ENCODE measurements at places on chromosomes 16 and 17.

DNA sequence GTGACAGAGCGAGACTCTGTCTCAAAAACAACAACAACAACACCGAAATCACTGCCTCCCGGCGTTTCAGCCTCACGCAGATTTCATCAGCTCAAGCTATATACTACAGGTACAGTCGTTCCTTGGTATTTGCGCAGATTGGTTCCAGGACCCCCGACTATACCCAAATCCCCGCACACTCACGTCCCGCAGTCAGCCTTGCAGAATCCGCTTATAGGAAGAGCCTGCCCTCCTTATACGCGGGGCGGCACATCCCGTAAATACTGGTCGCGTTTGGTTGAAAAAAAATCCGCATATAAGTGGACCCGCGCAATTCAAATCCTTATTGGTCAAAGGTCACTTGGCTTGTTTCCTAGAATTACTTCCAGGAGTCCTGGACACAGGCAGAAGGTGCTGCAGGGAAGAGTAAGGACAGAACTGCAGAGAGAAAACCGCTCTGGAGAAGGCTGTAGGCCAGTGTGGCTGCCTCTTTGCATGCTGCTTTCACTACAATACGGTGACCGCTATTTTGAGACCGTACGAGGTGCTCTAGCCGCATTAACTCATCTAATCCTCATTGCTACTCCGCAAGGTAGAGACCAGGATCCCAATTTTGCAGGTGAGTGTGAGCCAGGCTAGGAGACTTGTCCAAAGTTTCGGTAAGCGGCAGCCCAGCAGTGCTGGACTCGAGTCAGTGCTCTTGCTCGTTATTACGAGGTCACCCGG lies 718 bp downstream of the NDUFAB1 start:
- DNase-seq = no peak

DNA sequence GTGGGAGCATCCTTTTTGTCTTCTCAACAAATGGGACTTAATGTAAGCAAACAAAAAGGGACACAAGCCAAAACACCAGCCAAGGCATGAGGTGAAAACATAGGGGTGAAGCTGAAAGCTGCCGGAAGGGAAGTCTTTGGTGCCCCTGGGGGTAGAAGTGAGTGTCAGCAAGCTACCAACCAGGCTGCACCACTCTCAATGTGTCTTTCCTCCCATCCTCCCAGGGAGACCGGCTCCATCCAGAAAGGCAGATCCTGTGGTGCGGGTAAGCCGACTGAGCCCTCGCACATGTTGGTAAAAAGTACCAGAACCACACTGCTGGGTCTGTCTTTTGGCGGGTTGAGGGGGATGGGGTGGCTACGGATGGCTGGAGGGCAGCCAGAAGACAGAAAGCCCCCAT lies 52.0 kb upstream of the SREBF1 start:
- no peak for DNase-seq

GRCh38 chr17:80311216-80311827 lies 50.7 kb downstream of the RNF213 start:
- DNase-seq = no peak

DNA sequence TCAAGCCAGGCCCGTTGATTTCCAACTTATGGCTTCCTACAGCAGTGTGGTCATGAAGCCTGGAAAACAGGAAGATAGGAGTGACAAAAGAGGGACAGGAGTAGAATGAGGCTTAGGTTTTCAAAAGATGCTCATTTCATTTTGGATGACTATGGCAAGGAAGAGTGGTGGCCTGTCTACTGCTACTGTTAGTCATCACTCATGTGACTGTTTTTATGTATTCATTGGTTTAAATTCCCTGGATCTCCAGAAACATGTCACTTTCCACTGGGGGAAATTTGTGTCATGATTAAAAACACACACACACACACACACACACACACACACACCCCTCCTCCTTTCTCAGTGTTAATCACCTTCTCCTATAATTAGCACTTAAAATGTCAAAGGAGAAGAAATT lies 1.1 kb upstream of the CYLD start:
- DNase-seq = peak; percentile 39

DNA sequence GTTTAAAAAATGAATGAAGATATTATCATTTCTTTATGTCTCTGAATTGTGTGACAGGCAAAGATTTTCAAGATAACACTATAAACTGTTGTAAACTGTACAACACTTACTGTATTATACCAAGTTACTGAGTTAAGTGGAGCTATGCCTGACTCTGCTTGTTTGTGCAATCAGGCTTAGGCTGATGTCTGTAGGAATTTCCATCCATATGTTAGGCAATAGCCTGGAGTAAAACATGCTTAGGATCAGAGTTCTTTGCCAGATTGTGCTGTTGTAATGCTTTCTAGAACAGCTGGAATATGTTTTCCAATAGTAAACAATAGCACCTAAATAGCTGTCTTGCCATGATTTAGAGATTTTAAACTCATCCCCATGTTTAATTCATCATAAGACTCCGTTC lies 1496.7 kb downstream of the CDH11 start:
- no peak for DNase-seq

DNA sequence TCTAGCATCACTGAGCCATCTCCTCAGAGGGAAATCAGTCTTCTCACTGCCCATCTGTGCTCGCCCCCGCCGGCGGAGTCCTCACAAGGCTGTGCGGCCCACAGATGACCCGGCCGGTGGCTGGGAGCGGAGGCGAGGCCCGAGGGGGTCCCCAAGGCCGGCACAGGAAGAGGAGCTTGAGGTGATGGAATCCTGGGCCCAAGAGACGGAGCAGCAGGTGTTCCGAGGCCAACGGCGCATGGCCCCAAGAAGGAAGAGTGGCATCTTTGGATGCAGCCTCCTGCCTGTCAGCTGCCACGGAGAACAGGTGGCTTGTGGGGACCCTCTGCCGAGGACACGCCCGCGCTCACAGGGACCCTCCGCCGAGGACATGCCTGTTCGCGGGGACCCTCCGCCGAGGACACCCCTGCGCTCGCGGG lies 72.7 kb upstream of the GNG13 start:
- no peak for DNase-seq

- DNase-seq = no peak
Measured at GRCh38 chr16:6207580-6207979, 1110.0 kb upstream of the EEF2KMT start.

GRCh38 chr17:27396941-27397340 lies 59.3 kb upstream of the KSR1 start:
- no peak for DNase-seq

DNA sequence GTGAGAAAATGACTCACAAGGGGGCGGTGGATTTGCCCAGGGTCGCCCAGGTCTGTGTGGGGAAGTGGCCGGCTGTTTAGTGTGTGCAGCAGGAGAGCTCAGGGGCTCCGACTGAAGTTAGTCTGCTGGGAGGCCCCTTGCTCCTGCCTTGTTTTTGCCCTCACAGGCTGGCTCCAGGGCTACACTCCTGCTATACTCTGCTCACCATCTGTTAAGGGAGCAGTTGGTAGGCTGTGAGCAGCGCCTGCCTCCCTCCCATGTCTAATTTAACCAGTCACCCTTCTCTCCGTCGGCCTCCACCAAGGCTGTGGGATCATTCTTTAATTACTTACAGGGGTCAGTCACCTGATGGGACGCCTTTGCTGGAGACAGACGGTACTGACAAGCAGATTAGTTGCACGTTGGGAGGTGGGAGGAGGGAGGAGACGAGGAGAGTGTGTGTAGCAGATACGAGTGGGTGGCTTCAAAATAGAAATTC lies 35.5 kb downstream of the KSR1 start:
- no peak for DNase-seq

DNA sequence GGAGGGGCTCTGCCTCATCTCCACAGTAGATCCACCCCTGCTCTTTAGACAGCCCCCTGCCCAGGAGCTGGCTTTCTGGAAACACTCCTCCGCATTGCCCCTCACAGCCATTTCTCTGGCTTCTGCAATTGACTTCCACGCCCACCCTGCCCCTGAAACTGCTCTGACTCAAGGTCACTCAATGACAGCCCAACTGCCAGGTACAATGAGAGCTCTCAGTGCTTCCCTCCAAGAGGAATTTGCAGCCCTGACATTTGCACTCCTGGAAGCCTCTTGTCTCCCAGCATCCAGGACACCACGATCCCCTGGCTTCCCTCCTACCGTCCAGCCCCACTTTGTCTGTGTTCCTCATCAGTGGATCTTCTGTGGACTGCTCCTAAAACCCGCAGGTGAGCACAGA lies 421.5 kb downstream of the SOX9 start:
- no peak for DNase-seq

GRCh38 chr16:68403704-68404103 lies 44.6 kb downstream of the SMPD3 start:
- DNase-seq = no peak

GRCh38 chr17:17572010-17572785 lies 19.3 kb downstream of the PEMT start:
- no peak for DNase-seq

DNA sequence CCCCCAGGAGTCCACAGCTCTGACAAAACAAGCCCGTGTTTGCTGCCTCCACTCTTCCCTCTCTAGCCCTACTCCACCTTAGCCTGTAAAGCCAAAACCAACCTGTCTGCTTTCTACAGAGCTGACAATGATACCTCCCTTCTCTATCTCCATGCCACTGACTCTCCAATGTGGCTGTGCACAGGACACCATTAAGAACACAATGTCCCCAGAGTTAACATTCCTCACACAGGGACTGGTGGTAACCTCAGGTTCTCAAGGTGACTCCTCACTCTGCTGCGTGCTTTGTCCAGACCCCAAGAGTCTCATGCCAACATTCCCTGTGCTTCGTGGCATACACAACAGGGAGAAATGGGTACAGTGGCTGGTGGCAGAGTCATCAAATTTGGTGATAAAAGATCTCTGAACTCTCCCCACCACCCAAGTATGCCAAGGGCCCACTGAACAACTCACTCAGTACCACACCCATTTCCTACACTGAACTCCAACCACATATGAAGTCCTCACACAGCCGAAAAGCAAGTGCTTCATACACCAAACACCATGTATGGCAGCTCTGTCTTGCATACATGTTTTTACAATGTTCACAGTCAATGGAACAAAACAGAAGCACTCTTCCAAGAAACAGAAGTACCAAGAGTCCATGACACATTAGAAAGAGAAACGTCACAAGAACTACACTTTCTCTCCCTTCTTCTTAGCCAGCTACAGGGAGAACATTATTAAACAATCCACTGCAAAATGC lies 21.1 kb downstream of the CSNK2A2 start:
- DNase-seq = peak; percentile 41

DNA sequence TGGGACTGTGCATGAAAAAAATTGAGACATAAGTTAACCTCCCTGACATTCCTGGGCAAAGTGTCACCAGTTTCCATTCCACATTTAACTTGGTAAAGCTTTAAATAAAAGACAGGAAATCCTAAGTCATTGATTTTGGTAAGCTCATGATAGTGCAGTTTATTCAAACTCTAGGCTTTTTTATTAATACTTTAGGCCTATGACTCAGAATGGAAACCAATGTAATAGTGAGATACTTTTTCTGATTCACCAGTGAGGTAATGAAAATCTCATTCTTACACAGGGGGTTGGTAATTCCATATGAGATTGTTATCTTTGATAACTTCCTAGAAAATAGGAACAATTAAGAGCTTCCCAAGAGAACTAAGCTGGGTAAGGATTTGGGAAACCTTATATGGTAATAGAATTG lies 91.1 kb downstream of the NLK start:
- no peak for DNase-seq

DNA sequence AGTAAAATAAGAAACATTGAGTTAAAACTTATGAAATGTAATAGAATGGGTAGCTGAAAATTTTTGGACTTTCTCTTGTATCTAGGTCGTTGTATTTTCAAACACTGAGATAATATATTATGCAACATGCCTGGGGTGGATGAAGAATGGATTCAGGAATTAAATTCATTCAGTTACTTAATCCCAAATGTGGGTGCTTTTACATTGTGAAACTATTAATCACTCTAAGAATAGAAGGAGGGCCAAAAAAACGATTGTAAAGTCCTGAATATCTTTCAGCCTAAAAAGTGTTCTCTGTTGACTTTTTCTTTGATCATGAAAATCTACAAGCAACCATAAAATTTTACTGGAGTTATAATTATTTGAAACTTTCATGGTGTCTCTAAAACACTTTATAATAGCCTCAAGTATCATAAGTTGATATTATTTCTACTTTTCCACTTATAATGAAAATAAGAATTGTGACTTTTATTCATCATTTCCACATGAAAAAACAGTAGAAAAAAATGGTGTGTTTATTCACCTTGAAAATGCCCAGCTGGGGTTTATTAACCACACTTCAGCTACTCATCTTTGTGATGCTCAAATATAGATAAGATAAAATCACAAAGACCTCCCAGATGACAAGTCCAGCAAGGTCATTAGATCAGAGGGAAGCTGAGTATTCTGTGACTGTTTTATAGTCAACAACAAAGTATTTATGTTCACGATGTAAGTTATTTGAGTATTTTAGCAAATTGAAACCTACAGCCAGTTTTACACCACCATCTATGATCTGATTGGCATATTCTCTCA lies 619.9 kb upstream of the SOX9 start:
- DNase-seq = no peak

DNA sequence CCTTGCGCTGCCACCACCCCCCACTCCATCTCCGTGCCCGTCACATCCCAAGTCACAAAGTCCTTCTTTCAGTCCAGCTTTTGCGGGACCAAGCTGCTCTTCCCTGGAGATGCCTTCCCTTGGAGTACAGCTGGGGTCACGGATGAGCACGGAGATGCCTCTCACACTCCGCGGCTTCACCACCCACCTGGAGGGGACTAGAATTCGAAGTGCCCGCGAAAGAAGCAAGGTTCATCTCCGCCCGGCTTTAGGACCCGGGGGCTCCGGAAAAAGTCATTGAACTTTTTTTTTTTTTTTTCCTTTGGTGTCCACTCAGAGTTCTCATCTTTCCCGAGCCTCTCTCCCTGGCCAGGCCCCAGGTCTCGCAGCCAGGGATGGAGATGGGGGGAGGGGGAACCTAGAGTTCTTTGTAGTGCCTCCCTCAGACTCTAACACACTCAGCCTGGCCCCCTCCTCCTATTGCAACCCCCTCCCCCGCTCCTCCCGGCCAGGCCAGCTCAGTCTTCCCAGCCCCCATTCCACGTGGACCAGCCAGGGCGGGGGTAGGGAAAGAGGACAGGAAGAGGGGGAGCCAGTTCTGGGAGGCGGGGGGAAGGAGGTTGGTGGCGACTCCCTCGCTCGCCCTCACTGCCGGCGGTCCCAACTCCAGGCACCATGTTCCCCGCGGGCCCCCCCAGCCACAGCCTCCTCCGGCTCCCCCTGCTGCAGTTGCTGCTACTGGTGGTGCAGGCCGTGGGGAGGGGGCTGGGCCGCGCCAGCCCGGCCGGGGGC lies at the start of gene FKBP10:
Gene FKBP10 (plus strand): TSS at position 624 of the 771 bp plus-strand sequence. CDS start 31 bp downstream, at position 655.
- DNase-seq = peak; percentile 23

GRCh38 chr16:16112450-16113053 lies 110.7 kb downstream of the ABCC6 start:
- DNase-seq = no peak

DNA sequence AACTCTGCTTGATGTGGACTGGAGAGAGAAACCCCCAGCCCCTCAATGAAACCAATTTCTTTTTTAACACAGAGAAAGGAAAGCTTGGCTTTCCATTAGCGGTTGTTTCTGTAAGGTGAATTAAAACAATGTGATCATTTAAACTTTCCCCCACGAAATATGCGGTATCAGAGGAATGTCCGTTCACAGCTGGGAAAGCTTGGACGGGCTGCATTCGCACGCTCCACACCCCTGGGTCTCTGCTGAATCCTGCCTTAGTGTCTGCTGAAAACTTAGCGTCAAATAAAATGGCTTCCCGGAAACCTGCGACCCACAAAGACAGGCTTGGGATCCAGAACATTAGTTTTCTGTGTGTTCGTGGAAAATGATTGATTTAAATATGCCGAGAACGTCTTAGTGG lies 71.7 kb downstream of the C16orf95 start:
- no peak for DNase-seq

GRCh38 chr16:27258241-27258734 lies 10.3 kb downstream of the NSMCE1 start:
- DNase-seq = no peak

Data from CD4-positive, alpha-beta T cell treated with Interleukin-15 for 4 hours (primary cell).